ENCODE measurements at places on chromosomes 12 and 14. TPM values are rescaled to one million over a fixed set of nuclear protein-coding genes. Genes with fewer than 3 reads are reported as not detected.

GRCh38 chr14:106883218-106883692 is 1356.9 kb downstream of the TMEM121 start:
- DNase-seq, result no peak

GRCh38 chr12:65307169-65307501 is 28.7 kb downstream of the MSRB3 start:
- no peak for DNase-seq

DNA sequence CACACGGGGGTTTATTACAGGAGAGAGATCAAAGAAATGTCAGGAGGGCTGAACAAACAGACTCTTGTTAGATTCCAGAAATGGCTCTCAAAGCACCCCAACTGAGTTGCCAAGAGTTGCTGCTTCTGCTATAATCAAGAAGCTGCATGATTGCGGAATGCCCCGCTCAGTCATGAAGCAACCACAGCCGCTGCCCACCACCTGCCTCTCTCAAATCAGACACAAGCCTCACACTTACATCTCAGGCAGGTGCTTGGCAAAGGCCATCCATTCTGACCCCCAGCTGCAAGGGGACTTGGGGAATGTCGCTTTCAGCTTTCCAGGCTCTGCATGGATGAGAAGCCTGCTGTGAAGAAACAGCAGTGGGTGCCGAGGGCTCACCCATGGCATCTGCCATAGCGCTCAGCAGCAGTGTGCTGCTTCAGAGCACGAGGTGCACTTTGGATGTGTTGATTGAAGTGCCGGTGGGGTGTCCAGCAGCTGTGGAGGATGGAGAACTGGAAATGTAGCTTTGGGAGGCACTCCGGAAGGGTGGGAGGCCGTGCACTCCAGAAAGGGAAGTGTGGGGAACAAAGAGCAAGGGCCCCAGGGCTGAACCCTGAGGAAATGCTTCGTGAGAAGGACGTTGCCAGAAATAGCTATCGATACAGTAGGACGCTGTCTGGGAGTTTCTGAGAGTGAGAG is 37.7 kb downstream of the LRRC74A start:
- DNase-seq, result no peak

DNA sequence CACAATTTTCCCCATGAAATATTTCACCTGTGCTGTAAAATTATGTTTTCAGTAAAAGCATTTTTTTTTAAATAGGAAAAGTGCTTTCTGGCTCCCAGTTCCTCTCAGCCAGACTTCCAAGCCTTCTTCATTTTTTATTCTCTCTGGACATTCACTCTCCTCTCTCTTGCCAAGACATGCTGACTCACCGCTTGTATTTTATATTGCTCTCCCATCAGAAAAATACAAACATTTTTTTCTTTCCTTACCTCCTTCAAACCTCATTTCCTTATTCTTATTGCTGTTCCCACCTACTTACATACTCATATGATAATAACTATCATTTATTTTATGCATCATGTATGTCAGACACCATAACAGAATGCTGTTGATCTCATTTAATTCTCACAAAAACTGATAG is 37.7 kb upstream of the ZNF641 start:
- DNase-seq, result no peak

DNA sequence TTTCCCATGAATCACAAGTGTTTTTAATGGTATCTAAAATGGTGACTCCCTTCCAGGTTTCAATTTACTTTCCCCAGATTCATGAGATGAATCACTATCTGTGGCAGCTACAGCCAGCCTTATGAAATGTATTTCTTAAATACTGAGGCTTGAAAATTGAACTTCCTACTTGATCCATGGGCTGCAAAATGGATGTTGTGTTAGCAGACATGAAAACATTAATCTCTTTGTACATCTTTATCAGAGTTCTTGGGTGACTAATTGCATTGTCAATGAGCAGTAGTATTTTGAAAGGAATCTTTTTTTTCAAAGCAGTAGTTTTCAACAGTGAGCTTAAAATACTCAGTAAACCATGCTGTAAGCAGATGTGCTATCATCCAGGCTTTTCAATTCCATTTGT is 250.8 kb downstream of the SLC6A15 start:
- no peak for DNase-seq

OS9 gene
- total RNA-seq, result 268 TPM

DTX1 gene
- total RNA-seq, result 1.1 TPM
